Thymus (tissue), 14 donors: ENCODE measurements at places on chromosomes 11 and 22. TPM values are rescaled to one million over a fixed set of nuclear protein-coding genes. Genes with fewer than 3 reads are reported as not detected.
A peak's percentile ranks its signal among the peaks of the same experiment; 100 is the strongest.

- no peak for DNase-seq
Measured at GRCh38 chr11:64862987-64863390, 15.4 kb downstream of the EHD1 start.

Gene PANX2
- 1.6 TPM for polyA plus RNA-seq

DNA sequence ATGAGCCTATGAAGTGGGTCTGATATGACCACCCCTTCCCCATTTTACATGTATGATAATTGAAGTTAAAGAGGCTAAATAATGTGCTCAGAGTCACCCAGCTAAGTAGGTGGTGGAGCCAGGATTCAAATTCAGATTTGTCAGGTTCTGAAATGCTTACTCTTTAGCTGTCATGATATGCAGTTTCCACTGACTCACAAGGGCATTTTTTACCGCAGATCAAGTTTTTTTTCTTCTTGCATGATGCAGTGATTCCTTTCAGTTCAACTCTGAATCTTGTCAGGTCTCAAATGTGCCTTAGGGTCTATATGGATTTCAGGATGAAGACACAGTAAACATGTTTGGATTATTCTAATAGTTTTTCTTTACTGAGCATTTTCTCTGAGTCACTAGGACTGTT lies 12.6 kb upstream of the TRIM44 start:
- DNase-seq: no peak

Gene ANO1
- polyA plus RNA-seq: 1.5 TPM

DNA sequence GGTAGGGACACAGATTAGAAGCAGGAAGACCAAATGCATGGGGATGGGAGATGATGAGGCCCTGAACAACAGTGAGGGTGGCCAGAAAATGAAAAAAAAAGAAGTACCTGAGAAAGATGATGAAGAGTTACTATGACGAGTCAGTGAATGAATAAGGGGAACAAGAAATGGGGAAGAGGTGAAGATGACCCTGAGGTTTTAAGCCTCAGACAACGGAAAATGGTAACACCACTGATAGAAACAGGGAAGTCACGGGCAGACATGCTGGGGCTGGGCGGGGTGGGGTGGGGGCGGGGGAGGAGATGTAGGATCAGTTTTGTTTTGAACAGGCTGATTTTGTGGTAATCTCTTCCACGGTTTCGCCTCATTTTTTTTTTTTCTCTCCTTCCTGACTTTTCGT lies 205.1 kb upstream of the CADM1 start:
- DNase-seq: no peak

DNA sequence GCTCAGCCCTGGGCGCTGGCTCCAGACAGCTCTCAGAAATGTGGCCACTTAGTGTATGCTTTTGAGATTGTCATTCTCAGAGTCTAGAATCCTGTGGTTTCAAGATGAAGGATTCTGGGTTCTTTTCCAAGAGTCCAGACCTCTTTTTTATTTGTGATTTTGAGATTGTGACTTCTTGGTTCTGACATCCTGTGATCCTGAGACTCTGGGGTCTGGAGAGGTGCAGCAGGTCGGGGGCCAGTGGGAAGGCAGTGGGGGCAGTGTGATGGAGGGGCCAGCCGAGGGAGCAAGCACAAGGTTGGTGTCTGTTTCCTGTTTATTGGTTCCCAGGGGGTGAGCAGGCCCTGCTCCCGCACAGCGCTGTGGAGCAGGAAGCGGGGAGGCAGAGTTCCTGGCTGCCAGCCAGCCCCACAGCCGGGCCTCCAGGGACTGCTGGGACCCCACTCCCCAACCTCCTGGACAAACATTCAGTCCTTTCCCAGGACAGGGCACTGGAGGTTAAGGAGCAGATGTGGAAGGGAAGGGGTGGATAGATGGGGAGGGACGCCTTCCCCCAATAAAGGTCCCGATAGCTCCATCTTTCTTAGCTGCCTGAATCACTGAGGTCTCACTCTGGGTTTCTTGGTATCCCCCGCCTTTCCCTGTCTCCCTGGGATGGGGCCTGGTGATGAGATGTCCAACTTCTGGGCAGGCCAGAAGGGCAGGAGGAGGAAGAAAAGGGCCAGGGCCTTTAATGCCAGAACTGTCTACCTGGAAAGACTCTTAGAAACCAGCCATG lies 13.7 kb downstream of the ARHGEF17 start:
- DNase-seq: no peak

DNA sequence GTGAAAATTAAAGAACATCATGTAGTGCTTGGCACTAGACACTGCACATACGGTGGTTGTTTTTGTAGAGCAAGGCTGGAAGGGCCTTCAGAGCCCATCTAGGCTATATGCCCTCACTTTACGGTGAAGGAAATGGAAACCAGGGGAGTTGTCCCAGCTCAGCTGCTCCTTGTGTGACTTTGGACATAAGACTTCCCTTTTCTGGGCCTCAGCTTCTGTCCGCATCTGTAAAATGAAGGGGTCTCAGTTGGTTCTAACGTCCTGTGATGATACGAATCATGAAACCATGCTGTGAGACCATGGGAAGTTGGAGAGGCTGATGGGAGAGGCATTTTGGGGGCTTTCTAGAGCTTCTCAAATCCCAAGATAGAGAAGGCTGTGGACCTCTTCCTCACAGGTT lies 4.7 kb downstream of the KCNE3 start:
- no peak for DNase-seq

DNA sequence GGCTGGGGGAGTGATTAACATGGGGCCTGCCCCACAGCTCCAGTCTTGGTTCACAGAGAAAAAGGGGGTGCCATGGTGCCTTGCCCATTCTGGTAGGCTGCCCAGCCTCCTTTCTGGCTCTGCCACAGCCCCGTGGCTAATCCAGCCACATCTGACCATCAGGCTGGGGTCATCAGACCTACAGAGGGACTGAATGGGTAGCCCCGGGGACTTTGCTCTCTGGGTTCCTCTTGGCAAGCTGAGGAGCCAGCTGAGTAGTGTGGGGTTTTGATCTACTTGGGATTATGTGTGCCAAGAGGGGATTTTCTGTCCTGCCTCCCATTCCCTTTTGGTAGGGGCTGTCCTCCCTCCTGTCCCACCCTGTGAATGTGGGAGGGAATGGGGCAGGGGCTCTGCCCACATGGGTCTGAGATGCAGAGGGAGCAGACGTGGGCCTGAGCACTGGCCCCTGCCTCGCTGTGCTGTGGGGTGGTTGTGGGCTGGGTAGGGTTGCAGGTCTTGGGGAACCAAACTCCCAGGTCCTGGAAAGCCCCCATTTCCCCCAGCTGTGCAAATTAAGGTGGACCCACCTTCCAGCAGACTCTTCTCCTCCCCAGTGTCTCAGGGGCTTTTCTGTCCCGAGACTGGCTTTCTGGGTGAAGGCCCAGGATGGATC lies 32.0 kb downstream of the CD82 start:
- no peak for DNase-seq

GRCh38 chr11:19121646-19122045 lies 4.7 kb downstream of the ZDHHC13 start:
- no peak for DNase-seq

GRCh38 chr22:49255154-49255553 lies 572.5 kb downstream of the BRD1 start:
- DNase-seq: no peak

Gene NLRP14
- 0.09 TPM for polyA plus RNA-seq

GRCh38 chr11:22432291-22433093 lies 94.3 kb downstream of the SLC17A6 start:
- no peak for DNase-seq

GRCh38 chr11:61747192-61747966 lies 5.1 kb upstream of the MYRF start:
- no peak for DNase-seq

DNA sequence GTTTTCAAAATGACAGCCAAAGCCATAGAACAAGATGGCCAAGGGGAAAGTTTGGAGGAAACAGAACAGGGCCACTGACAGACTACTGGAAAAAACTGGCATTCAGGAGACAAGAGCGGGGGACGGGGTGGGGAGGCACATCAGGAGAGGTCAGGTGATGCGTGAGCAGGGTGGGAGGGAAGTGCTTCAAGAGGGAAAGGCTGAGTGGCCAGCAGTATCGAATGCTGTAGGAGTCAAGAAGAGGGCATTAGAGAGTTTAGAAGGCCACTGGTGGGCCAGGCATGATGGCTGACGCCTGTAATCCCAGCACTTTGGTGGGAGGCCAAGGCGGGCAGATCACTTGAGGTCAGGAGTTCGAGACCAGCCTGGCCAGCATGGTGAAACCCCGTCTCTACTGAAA lies 8.2 kb downstream of the GTPBP1 start:
- DNase-seq: no peak

DNA sequence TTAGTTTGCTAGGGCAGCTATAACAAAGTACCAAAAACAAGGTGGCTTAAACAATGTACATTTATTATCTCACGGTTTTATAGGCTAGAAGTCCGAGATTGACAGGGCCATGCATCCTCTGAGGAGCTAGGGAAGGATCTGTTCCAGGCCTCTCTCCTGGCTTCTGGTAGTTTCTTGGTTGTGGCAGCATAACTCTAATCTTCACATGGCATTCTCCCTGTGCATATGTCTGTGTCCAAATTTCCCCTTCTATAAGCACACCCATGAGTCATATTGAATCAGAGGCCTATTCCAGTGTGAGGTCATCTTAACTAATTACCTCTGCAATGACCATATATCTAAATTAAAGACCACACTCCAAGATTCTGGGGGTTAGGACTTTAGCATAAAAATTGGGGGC lies 31.3 kb upstream of the MMP13 start:
- no peak for DNase-seq

Gene CNTN5
- 0.07 TPM for polyA plus RNA-seq

- no peak for DNase-seq
Measured at GRCh38 chr11:75771646-75772410, 3.2 kb downstream of the DGAT2 start.

GRCh38 chr11:78224906-78225420 lies 36.2 kb downstream of the USP35 start:
- no peak for DNase-seq

DNA sequence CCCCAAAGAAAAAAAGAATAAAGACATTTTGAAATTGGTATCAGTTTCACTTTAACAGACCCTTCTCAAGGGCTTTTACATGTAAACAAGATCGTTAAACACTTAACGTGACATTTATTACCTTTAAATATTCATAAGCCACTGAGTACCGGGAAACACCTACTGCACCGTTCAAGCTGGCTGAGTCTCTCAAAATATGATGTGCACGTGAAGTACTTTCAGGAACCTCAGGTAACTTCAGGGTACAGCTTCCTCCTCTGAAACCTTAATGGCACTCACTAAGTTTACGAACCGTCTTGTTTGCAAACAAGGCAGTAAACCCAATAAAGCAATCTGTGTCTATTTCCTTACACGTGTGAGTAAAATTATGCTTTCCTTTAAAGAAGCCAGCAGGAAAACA lies 105.5 kb upstream of the TENM4 start:
- no peak for DNase-seq

GRCh38 chr22:22835771-22836291 lies 51.8 kb upstream of the IGLL5 start:
- no peak for DNase-seq

Gene VPREB1
- polyA plus RNA-seq: 5.1 TPM

- DNase-seq: no peak
Measured at GRCh38 chr22:42056757-42057511, 13.7 kb downstream of the NAGA start.

Gene FOLH1
- 0.41 TPM for polyA plus RNA-seq

Gene LRRC4C
- polyA plus RNA-seq: 0.30 TPM

Gene TIMP3
- polyA plus RNA-seq: 29.7 TPM

Gene DPAGT1
- polyA plus RNA-seq: 22.4 TPM

DNA sequence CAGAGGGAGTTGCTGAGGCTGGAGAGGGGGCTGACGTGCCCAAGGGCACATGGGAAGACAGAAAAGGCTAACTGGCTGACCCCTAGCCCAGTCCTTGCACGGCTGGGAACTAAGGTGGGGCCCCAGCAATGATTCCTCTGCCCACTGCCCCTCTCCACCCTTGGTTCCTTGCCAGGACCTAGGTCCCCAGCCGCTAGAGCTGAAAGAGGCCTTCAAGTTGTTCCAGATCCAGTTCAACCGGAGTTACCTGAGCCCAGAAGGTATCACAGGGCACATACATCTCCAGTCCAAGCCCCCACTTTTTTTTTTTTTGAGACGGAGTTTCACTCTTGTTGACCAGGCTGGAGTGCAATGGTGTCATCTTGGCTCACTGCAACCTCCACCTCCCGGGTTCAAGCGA lies 390 bp downstream of the CTSW start:
- DNase-seq: no peak

DNA sequence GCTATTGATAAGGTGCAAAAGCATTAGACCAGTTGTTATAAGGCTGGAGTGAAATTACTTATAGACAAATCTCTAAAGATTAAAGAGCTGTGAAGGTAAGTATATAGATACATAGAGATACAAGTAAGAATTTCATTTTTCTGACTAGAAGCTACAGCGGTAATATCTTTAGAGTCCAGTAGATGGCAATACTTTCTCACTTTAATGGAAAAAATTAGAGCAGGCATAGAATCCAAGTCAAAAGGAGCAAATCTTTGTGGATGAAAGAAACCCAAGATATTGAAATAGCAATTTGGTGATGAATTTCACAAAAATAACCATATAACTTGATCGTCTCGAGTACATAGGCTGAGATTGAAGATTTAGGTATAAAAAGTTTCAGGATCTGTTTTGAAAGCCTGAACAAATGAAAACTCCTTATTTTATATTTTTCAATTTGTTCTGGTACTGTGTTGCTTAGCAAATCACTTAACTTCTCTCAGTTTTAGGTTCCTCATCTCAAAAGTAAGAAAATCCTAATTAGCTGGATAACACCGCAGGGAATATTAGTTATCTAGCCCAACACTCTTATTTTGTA lies 81.9 kb downstream of the UVRAG start:
- peak; percentile 37 for DNase-seq

Gene IGLL1
- polyA plus RNA-seq: 3.5 TPM

DNA sequence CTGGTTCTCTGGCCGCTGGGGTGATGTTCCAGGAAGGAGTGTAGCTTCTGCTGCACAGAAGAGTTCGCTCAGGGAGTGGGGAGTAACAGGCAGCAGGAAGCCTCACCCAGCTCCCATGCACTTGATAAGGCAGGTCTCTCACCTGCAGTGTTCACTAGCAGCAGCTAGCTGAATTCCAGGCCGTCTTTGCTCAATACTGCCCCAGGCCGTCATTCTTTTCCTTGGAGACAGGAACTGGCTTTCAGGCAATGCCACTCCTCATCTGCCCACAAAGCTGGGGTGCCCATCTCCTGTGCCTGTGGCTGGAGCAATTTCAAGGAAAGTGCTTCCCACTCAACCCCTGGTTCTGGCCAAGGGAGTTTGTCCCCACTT lies 66.1 kb downstream of the ARHGAP42 start:
- no peak for DNase-seq

DNA sequence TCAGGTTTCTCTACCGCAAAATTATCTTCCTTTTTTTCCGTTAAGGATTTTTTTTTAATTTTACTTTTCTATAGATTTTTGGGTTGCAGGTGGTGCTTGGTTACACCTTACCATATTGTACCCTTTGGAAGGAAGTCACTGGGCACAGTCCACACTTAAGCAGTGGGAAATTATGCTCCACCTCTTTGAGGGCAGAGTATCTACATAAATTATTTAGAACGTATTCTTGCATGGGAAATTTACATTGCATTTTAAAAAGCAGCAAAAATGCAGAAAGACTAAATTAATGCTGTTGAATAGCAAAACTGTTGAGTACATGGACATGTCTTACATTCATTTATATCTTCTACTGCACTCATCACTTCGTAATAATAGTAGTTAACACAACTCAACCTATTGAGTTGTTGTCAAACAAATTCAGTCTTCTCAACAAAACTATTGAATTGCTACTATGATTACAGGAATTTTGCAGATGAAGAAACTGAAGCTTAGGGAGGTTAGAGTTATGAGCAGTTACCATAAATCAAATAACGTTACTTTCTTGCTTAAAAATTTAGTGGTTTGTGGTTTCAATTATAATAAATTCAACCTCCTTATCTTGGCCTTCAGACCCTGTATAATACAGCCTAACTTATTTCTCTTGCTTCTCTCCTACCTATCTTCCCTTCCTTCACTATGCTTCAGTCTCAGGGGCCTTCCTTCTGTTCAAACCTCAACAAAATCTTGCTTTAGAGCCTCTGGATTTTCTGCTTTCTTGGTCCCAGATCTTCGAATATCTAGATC lies 97.4 kb upstream of the ARHGAP20 start:
- DNase-seq: no peak
